Activated CD4-positive, alpha-beta memory T cell treated with anti-CD3 and anti-CD28 coated beads for 36 hours (primary cell): ENCODE measurements at places on chromosomes 11 and 22.

- no peak overlapping the region for H3K27ac ChIP-seq
- no peak overlapping the region for H3K4me3 ChIP-seq
- no peaks in the 10 kb centered on the region for H3K36me3 ChIP-seq
- H3K4me1 ChIP-seq = no peaks in the 10 kb centered on the region
- H3K27me3 ChIP-seq = no peaks in the 10 kb centered on the region
Measured at GRCh38 chr11:26584818-26585217, 12.8 kb upstream of the MUC15 start.

DNA sequence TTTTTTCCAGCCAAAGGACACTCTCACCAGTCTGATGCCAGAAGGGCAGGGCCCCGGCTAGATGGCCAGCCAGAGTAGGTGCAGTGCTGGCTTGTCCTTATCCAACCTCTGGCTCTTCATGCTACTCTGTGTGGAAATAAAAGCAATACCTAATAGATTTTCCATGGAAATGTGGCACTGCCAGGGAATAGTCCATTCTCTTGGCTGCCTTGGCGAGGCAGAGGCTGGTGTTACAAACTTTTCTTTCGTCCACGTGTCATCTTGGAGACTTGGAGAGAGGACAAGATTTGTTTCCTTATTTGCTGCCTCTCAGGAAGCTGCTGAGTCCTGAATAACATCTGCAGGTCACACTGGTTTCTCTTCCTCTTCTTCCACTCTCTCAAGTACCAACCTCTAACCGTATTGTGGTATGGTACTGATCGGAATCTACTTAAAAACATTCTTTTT is 17.2 kb upstream of the C1QTNF4 start:
- H3K36me3 ChIP-seq = peaks cover 2% of the 10 kb centered on the region
- H3K27ac ChIP-seq = no peak overlapping the region
- H3K4me3 ChIP-seq = no peak overlapping the region
- no peaks in the 10 kb centered on the region for H3K4me1 ChIP-seq
- DNase-seq = no peak
- no peaks in the 10 kb centered on the region for H3K27me3 ChIP-seq

DNA sequence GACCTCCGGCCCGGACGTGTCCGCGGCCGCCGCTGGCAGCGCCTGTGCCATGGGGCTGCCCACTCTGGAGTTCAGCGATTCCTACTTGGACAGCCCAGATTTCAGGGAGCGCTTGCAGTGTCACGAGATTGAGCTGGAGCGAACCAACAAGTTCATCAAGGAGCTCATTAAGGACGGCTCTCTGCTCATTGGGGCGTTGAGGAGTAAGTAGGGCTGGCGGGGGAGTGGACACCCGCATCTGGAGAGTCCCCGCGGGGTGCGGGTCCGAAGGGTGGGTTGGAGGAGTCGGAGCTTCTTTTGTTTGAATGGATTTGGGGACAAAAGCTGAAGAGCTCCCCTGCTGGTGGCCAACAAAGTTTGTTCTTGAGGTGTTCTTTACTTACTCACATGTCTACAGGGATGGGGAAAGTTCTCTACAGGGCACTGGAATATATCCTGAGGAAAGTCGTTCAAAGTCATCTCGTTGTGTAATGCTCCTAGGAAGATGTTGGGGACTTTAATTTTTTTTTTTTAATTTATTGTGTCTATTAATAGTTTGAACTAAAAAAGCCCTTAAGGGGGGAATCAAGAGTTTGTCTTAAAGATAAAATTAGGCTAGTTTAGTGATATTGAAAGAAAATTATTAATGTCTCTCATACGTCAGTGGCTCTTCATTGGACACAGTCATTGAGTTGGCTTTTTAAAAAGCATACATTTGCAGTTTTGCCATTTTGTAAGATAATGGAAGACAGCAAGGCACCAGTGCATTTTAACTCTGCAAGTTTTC is 725 bp downstream of the ARHGAP42 start:
- H3K27me3 ChIP-seq = peaks cover 25% of the 10 kb centered on the region
- no peak for DNase-seq
- peak overlapping the region; percentile 55 for H3K4me3 ChIP-seq
- H3K36me3 ChIP-seq = peaks cover 2% of the 10 kb centered on the region
- H3K4me1 ChIP-seq = peaks cover 10% of the 10 kb centered on the region

DNA sequence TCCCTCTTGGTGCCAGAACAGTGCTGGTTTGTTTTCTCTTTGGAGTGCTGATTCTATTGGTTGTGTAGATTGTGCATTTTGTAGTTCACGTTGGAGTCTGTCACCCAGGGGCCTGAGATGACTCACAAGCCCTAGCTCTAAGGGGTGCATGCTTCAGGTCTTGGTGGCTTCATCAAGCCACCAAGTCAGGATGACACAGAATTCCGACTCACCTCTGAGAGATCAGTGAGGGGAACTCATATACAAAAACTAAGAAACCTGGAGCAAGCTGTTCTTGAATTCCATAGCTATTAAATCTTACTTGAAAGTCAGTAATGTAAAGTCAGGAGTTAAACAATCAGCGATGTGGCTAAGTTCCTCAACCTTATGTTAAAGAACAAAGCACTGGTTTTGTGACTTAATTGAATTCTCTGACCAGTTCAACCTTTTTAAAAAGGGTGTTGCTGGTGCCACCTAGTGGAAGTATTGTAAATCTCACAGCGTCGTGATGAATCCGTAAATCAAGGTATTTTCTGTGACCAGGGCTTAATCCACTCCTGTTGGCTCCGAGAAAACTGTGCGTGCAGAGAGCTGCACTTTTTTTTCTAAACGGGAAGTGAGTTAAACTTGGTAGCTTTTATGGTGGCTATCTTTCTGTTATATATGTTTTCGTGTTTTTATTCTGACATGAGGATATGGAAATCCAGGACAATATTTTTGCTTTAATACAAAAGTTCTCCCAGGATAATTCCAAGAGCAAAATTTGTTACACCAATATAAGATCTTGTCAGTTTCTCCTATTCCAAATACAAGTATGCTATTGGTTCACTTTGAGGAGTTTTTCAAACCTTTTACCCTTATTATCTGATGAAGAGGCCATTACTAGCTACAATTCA is 14.6 kb downstream of the MMP13 start:
- H3K36me3 ChIP-seq = no peaks in the 10 kb centered on the region
- no peak overlapping the region for H3K4me3 ChIP-seq
- no peak overlapping the region for H3K27ac ChIP-seq
- H3K27me3 ChIP-seq = peaks cover 3% of the 10 kb centered on the region
- peak; percentile 38 for DNase-seq
- peaks cover 2% of the 10 kb centered on the region for H3K4me1 ChIP-seq

GRCh38 chr11:34926831-34927132 is 10.4 kb downstream of the PDHX start:
- DNase-seq = no peak
- H3K4me3 ChIP-seq = no peak overlapping the region
- H3K27ac ChIP-seq = no peak overlapping the region
- no peaks in the 10 kb centered on the region for H3K27me3 ChIP-seq
- peaks cover 15% of the 10 kb centered on the region for H3K4me1 ChIP-seq

DNA sequence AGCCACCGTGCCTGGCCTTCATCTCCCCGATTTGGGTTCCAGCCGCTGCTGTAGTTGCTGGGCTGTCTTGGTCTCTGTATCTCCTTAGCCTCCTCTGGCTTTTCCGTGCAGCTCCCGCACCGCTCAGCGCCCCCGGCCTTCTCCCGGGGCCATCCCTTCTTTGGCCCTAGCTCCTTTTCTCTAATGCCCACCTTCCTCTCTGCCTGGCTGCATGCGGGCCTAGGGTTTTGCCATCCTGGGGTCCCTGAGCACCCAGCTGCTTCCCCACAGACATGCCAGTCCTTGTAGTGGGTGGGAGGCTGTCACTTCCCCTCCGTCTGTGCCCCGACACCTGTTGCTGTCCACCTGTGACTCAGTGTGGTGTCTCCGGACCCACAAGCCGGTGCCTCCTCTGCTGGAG is 36.4 kb downstream of the KCNJ4 start:
- no peak for DNase-seq
- no peak overlapping the region for H3K4me3 ChIP-seq
- H3K27me3 ChIP-seq = no peaks in the 10 kb centered on the region
- no peaks in the 10 kb centered on the region for H3K36me3 ChIP-seq
- no peaks in the 10 kb centered on the region for H3K4me1 ChIP-seq
- no peak overlapping the region for H3K27ac ChIP-seq

- no peak within 1 kb of the TSS for H3K27ac ChIP-seq
- H3K4me1 ChIP-seq = no peaks in the 10 kb centered on the region
- H3K36me3 ChIP-seq = no peaks in the 10 kb centered on the region
- no peak for DNase-seq
Measured at GRCh38 chr11:6782720-6783119, at the start of gene OR2AG1. OR2AG1 (plus strand) TSS chr11:6783020; CDS start chr11:6785038, 2,018 bp downstream.

DNA sequence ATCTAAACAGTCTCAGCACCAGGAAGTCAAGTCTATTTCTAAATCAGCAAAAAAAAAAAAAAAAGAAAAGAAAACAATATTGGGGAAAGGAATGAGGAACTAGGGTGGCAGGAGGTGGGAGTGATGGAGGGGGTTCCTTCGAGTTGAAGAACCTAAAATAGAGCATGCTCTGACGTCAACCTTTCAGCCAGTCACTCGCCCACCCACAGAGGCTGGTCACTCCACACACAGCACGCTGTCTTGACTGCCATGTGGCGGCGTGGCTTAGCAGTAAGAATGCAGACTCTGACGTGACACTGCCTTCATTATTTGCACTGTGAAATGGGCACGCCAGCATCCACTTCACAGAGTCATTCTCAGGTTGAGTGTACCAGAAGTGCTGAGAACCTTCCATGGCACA is 48.3 kb downstream of the LARGE1 start:
- no peak overlapping the region for H3K27ac ChIP-seq
- no peaks in the 10 kb centered on the region for H3K36me3 ChIP-seq
- DNase-seq = no peak

- H3K36me3 ChIP-seq = no peaks in the 10 kb centered on the region
- DNase-seq = no peak
- no peaks in the 10 kb centered on the region for H3K4me1 ChIP-seq
- H3K27me3 ChIP-seq = peaks cover 1% of the 10 kb centered on the region
- H3K4me3 ChIP-seq = no peak overlapping the region
Measured at GRCh38 chr22:48347311-48347710, 1480.4 kb downstream of the BRD1 start.

- DNase-seq = no peak
- no peak overlapping the region for H3K4me3 ChIP-seq
- no peaks in the 10 kb centered on the region for H3K36me3 ChIP-seq
- no peaks in the 10 kb centered on the region for H3K27me3 ChIP-seq
- H3K4me1 ChIP-seq = no peaks in the 10 kb centered on the region
Measured at GRCh38 chr11:2798951-2799761, 86.4 kb downstream of the CDKN1C start.

DNA sequence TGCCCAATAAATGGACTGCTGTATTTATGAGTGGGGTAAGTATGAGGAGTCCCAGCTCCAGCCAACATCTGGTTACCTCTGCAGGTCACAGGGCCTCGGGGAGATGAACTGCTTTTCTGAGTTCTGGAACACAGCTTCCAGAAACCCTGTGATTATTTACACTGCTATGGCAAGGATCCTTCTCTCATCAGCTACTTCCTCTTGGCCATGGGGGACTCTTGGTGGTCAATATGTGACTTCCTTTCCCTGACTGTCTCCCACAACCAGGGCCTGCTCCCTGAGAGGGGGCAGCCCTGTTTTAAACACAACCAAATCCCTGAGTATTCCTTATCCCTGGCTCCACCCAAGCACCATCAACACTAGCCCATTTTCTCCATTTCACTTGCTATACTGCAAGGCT is 10.0 kb downstream of the RHOG start:
- H3K27me3 ChIP-seq = no peaks in the 10 kb centered on the region
- peak overlapping the region; percentile 92 for H3K27ac ChIP-seq
- no peak overlapping the region for H3K4me3 ChIP-seq
- H3K4me1 ChIP-seq = peaks cover 77% of the 10 kb centered on the region
- no peak for DNase-seq

GRCh38 chr22:11628651-11629511 is 3899.1 kb upstream of the OR11H1 start:
- no peak overlapping the region for H3K4me3 ChIP-seq
- H3K27me3 ChIP-seq = no peaks in the 10 kb centered on the region
- H3K36me3 ChIP-seq = peaks cover 17% of the 10 kb centered on the region
- DNase-seq = no peak
- H3K4me1 ChIP-seq = no peaks in the 10 kb centered on the region

DNA sequence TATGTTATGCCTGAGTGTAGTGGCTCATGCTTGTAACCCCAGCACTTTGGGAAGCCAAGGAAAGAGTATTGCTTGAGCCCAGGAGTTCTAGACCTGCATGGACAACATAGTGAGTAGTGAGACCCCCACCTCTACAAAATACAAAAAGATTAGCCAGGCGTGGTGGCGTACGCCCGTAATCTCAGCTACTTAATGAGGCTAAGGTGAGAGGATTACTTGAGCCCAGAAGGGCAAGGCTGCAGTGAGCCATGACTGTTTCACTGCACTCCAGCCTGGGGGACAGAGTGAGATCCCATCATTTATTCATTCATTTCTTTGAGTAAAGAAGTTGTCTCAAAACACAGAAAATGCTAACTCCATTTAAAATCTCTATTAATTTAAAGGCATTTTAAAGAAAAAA is 1061.6 kb downstream of the JRKL start:
- no peak for DNase-seq
- no peak overlapping the region for H3K27ac ChIP-seq
- no peak overlapping the region for H3K4me3 ChIP-seq

DNA sequence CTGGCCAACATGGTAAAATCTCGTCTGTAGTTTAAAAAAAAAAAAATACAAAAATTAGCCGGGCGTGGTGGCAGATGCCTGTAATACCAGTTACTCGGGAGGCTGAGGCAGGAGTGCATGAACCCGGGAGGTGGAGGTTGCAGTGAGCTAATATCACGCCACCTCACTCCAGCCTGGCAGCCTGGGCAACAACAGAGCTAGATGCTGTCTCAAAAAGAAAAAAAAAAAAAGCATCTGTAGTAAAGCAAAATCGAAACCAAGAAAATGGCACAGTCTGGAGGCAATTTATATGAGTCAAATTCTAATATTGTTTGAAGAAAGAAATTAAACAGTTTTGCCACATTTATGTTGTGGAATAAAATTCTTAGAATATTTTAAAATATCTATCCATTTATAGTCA is 365.0 kb upstream of the CHORDC1 start:
- H3K36me3 ChIP-seq = no peaks in the 10 kb centered on the region
- no peak overlapping the region for H3K4me3 ChIP-seq
- no peaks in the 10 kb centered on the region for H3K4me1 ChIP-seq
- H3K27ac ChIP-seq = no peak overlapping the region
- DNase-seq = no peak

DNA sequence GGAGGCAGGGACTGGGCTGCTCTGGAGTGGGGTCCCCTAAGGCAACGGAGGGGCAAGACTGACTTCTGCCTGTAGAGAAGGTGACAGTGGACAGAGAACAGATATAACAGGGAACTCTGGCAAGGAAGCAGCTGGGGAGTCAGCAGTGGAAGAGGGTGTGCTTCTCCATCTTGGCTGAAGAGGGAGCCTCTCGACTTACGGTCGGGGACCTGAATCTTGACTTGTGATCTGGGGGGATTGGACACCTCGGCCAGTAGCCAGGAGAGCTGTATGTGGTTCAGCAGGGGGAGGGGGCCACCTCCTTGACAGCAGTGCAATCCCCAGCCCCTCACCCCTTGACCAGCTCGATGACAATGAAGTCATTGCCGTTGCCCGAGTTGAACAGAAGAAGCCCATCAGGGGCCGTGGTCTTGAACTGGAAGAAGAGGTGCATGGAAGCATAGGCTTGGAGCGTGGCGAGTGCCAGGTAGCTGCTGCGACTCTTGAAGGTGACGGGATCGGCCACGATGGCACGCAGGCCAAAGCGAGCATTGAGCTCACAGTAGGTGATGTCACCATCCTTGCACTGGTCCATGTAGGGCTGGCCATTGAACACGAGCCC is 60.0 kb downstream of the SLC22A12 start:
- no peak for DNase-seq
- H3K27ac ChIP-seq = no peak overlapping the region
- H3K4me3 ChIP-seq = no peak overlapping the region
